ENCODE measurements at places on chromosomes 7 and 10.

DNA sequence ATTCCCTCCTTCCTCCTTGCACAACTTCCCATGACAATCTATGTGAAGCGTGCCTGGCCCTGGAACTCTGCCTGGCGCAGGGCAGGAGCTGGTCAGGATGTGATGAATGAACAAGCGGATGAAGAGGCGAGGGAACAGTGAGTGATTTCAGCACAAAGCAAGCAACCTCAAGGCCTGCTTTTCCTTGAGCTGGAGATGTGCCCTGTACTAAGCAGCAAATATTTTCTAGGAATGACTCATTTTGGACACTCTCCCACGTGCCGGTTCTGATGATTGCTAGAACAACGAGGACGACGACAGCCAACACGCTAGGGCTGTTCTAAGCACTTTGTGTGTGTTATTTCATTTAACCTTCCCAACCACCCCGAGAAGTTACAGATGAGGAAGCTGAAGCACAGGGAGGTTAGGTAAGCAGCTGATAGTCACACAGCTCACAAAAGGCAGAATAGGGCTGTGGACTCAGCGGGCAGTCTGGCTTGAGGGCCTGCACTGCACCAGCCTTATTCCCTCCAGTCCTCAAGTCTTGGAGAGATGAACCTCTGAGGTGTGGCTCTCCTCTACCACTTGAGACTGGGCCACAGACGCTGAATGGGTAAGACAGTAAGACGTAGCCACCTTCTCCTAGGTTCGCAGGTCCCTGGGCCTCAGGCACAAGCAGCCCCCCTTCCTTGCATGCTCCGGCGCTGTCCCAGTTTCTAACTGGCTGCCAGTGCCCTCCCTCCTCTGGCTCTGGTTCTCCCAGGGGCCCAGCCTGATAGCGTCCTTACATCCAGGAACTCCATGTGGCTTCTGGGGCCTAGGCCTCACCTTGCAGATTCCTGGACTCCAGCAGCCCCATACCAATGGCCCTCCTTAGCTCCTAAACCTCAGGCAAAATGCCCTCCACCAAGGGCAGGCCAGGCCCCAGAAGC, 59.0 kb downstream of the YKT6 start:
- DNase-seq = peak; percentile 95

DNA sequence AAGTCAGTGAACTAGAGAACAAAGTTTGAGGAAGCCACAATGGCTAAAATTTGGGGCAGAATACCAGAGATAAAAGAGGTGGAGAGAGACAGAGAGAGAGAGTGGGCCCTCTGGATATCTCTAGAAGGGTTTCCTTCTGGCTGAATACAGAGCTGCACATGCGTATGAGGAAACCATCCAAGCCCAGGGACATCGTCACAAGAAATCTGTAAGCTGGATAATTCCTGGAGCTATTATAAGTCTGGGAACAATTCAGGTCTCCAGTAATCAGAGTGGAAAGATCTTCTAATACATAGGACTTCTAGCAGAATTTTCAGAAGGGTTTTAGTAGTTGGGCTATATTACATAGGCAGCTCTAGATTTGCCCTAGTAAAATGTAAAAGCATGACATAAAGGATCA, 415.7 kb upstream of the MTPN start:
- DNase-seq = no peak

GRCh38 chr7:81525841-81526240, 244.0 kb downstream of the HGF start:
- no peak for DNase-seq

DNA sequence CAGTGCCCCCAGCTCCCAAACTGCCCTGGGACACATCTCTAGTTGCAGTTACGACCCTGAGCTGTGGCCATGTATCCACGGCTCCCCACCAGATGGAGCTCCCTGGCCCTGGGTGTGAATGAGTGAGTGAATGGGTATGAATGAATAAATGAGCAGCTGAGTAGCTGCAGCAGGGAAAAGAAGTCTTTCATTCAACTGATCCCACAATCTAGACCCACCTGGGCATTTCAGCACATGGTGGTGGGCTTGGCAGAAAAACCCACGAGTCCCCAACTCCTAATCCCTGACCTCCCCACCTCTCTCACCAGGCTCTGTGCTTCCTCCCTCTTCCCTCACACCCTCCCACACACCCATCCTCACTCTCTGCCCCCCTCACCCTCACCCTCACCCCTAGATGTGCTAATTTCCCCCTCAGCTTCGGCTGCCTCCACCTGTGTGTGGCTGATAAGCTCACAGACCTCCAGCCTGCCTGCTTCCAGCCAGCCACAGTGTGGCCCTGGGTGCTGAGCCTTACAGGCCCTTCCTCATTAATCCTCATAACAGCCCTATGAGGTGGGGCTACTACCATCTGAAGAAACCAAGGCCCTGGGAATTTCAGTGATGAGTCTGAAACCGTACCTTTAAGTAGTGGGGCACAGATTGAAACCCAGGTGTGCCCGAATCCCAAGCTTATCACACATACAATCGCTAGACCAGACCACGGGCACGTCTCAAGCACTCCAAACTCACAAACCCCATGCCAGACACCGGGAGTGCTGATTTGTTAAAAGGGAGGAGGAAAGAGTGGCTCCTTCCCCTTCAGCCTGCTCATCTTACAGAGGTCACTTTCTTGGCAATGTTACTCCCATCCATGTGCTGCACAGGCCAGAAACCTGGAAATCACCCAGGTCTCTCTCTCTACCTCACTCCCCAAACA, 2.2 kb upstream of the ATP6V1F start:
- no peak for DNase-seq
